Activated T-helper 1 cell treated with anti-CD3 and anti-CD28 coated beads, Interleukin-12 subunit alpha, Interleukin-12 subunit beta, Interleukin-2, Interleukin-4 antibody, amounts not matched to agents 30 ng/mL and 10 ng/mL and 1 ng/mL, durations not matched to agents 14 hours and 24 hours and 36 hours (primary cell): ENCODE measurements at places on chromosomes 3 and 15. TPM values are rescaled to one million over a fixed set of nuclear protein-coding genes. Genes with fewer than 3 reads are reported as not detected.
A peak's percentile ranks its signal among the peaks of the same experiment; 100 is the strongest.

- H3K36me3 ChIP-seq, result peaks cover 1% of the 10 kb centered on the region
- no peak overlapping the region for H3K4me3 ChIP-seq
- DNase-seq, result no peak
- peaks cover 2% of the 10 kb centered on the region for H3K27me3 ChIP-seq
- peaks cover 50% of the 10 kb centered on the region for H3K4me1 ChIP-seq
- H3K27ac ChIP-seq, result no peak overlapping the region
Measured at GRCh38 chr3:114319453-114319852, 25.6 kb downstream of the TIGIT start.

DNA sequence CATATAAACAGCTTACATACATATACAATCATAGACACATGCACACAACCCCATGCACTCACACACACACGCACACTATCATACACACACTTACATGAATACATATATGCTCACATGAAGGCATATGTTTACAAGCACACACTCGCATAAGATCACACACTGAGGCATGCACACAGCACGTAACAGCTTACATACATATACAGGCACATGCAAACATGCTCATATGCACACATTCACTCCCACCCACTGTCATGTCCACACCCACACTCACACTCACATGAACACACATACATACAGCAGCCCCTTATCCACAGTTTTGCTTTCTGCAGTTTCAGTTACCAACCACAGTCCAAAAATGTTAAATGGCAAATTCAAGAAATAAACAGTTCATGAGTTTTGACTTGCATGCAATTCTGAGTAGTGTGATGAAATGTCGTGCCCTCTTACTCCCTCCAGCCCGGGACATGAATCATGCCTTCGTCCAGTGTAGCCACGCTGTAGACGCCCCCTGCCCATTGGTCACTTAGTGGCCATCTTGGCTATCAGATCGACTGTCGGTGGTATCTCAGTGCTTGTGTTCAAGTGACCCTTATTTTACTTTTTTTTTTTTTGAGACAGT is 27.8 kb downstream of the MEGF11 start:
- no peak overlapping the region for H3K27ac ChIP-seq
- peaks cover 2% of the 10 kb centered on the region for H3K27me3 ChIP-seq
- H3K4me1 ChIP-seq, result no peaks in the 10 kb centered on the region
- H3K36me3 ChIP-seq, result no peaks in the 10 kb centered on the region
- no peak for DNase-seq

- H3K36me3 ChIP-seq, result peaks cover 34% of the 10 kb centered on the region
- H3K27ac ChIP-seq, result peak overlapping the region; percentile 6
- H3K27me3 ChIP-seq, result no peaks in the 10 kb centered on the region
Measured at GRCh38 chr3:48938156-48938555, 19.5 kb downstream of the ARIH2 start.

- H3K27me3 ChIP-seq, result peaks cover 7% of the 10 kb centered on the region
- no peak overlapping the region for H3K4me3 ChIP-seq
- no peak overlapping the region for H3K27ac ChIP-seq
- peaks cover 9% of the 10 kb centered on the region for H3K36me3 ChIP-seq
- no peak for DNase-seq
Measured at GRCh38 chr3:185280572-185281365, 26.9 kb upstream of the EHHADH start.

GRCh38 chr15:45185903-45186770 is 1.6 kb downstream of the SHF start:
- peaks cover 33% of the 10 kb centered on the region for H3K4me1 ChIP-seq
- no peak for DNase-seq
- peak overlapping the region; percentile 90 for H3K4me3 ChIP-seq
- H3K27ac ChIP-seq, result peak overlapping the region; percentile 76
- peaks cover 2% of the 10 kb centered on the region for H3K36me3 ChIP-seq

- H3K4me3 ChIP-seq, result no peak overlapping the region
- peaks cover 14% of the 10 kb centered on the region for H3K27me3 ChIP-seq
- H3K36me3 ChIP-seq, result no peaks in the 10 kb centered on the region
- H3K4me1 ChIP-seq, result no peaks in the 10 kb centered on the region
- DNase-seq, result no peak
- H3K27ac ChIP-seq, result no peak overlapping the region
Measured at GRCh38 chr15:39376371-39376909, 204.4 kb upstream of the THBS1 start.

DNA sequence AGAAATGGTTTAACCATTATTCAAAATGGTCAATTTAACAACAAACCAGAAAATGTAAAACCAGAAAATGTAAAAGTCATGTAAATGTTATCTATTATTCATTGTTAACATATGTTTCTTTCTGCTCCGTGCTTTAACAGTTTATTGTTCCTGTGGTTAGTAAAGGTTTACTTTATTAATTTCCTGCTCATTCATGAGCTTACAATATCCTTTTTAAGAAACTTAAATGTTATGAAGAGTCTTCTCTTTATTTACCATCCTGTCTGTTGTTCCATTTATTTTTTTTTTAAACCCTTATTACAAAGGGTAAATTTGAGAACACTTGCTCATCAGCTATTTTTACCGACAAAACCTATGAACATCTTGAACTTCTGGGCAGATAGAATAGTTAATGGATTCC is 148.1 kb downstream of the GHSR start:
- no peak for DNase-seq
- H3K4me1 ChIP-seq, result no peaks in the 10 kb centered on the region
- H3K36me3 ChIP-seq, result peaks cover 15% of the 10 kb centered on the region
- H3K27ac ChIP-seq, result no peak overlapping the region
- no peak overlapping the region for H3K4me3 ChIP-seq

GRCh38 chr3:111385971-111386495 is 156.0 kb upstream of the CD96 start:
- H3K4me3 ChIP-seq, result no peak overlapping the region
- no peaks in the 10 kb centered on the region for H3K4me1 ChIP-seq
- no peak for DNase-seq
- H3K27ac ChIP-seq, result no peak overlapping the region
- no peaks in the 10 kb centered on the region for H3K36me3 ChIP-seq

GRCh38 chr3:52253314-52254304 is 8.1 kb downstream of the PPM1M start:
- H3K36me3 ChIP-seq, result peaks cover 63% of the 10 kb centered on the region
- H3K27me3 ChIP-seq, result no peaks in the 10 kb centered on the region
- H3K4me1 ChIP-seq, result peaks cover 81% of the 10 kb centered on the region
- peak overlapping the region; percentile 99 for H3K27ac ChIP-seq
- H3K4me3 ChIP-seq, result peak overlapping the region; percentile 86

- no peak for DNase-seq
- H3K4me1 ChIP-seq, result no peaks in the 10 kb centered on the region
- H3K27me3 ChIP-seq, result no peaks in the 10 kb centered on the region
- H3K4me3 ChIP-seq, result no peak overlapping the region
- H3K36me3 ChIP-seq, result no peaks in the 10 kb centered on the region
Measured at GRCh38 chr15:97706059-97706458, 254.4 kb upstream of the ARRDC4 start.

GRCh38 chr3:150286390-150287147 is 121.5 kb upstream of the TSC22D2 start:
- DNase-seq, result no peak
- H3K4me3 ChIP-seq, result no peak overlapping the region
- peaks cover 32% of the 10 kb centered on the region for H3K27me3 ChIP-seq
- no peak overlapping the region for H3K27ac ChIP-seq
- H3K36me3 ChIP-seq, result no peaks in the 10 kb centered on the region
- H3K4me1 ChIP-seq, result no peaks in the 10 kb centered on the region

GRCh38 chr15:41790756-41791546 is 16.7 kb downstream of the MAPKBP1 start:
- H3K27me3 ChIP-seq, result no peaks in the 10 kb centered on the region
- peak overlapping the region; percentile 63 for H3K4me3 ChIP-seq
- peaks cover 51% of the 10 kb centered on the region for H3K4me1 ChIP-seq
- DNase-seq, result no peak
- H3K27ac ChIP-seq, result peak overlapping the region; percentile 88
- H3K36me3 ChIP-seq, result no peaks in the 10 kb centered on the region

GRCh38 chr15:39684233-39684632 is 98.4 kb downstream of the FSIP1 start:
- peaks cover 14% of the 10 kb centered on the region for H3K27me3 ChIP-seq
- no peak overlapping the region for H3K27ac ChIP-seq
- no peak overlapping the region for H3K4me3 ChIP-seq
- peaks cover 13% of the 10 kb centered on the region for H3K4me1 ChIP-seq

DNA sequence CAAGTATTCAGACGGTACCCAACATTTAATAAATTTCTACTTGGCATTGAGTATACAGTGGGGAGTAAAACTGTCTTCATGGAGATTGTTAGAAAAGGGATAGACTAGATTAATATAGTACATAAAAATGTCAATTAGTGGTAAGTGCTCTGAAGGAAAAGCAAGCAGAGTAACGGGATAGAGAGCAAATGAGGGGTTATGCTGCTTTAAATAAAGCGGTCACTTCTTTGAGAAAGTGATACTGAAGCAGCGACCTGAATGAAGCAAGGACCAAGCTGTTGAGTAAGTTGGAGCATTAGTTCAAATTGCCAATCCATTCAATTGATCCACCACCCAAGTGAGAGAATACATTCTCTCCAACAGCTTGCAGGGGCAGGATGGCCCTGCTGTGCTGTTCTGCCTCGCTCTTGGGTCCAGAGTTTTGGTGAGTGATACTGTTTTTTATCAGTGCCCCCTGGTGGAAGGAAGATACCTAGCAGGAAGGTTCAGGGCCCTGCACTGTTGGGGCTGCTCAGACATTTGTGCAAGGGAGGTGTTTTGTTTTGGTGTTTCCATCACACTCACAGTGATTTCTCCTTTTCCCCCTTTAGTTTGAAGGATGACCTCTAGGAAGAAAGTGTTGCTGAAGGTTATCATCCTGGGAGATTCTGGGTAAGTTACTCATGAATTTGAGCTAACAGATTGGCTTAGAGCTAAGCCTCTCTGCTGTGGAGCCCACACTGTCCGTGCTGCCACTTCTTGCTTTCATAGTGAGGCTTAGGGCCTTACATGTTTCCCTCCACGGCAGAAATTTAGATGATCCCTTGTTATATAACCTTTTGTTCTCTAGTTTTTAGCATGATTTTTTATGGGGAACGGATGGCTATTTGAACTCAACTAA is 69.0 kb downstream of the RAB7A start:
- H3K4me1 ChIP-seq, result peaks cover 79% of the 10 kb centered on the region
- H3K27ac ChIP-seq, result peak overlapping the region; percentile 92
- DNase-seq, result peak; percentile 62
- H3K4me3 ChIP-seq, result peak overlapping the region; percentile 49
- H3K36me3 ChIP-seq, result peaks cover 38% of the 10 kb centered on the region

GRCh38 chr15:60417112-60417511 is 19.3 kb upstream of the ANXA2 start:
- DNase-seq, result no peak
- no peaks in the 10 kb centered on the region for H3K27me3 ChIP-seq
- no peak overlapping the region for H3K4me3 ChIP-seq
- no peak overlapping the region for H3K27ac ChIP-seq

GRCh38 chr15:73716417-73716816 is 32.2 kb downstream of the CD276 start:
- no peaks in the 10 kb centered on the region for H3K36me3 ChIP-seq
- no peaks in the 10 kb centered on the region for H3K4me1 ChIP-seq
- DNase-seq, result no peak
- no peak overlapping the region for H3K4me3 ChIP-seq
- H3K27me3 ChIP-seq, result peaks cover 15% of the 10 kb centered on the region

DNA sequence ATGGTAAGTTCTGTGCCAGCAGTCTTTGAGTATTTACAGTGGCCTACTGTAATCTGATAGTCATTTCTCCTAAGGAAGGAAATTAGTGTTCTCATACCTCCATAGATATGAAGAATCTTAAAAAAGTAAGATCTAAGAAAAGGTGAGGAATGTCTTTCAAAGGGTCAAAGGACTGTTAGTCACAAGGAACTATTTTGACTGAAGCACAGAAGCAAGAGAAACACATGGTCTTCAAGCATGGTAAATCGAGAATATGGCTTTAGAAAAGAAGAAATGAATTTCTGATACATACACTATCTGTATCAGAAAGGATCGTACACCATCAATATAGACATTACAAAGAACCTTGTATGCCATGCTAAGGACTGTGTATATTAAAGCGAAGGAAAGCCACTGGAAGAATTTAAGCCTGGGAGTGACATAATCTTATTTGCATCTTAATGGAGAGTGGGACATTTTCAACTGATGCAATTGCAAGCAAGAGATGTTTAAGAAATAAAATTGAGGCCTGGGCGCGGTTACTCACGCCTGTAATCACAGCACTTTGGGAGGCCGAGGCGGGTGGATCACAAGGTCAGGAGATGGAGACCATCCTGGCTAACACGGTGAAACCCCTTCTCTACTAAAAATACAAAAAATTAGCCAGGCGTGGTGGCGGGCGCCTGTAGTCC is 5.5 kb upstream of the ACAP2 start:
- H3K27me3 ChIP-seq, result peaks cover 6% of the 10 kb centered on the region
- no peak overlapping the region for H3K27ac ChIP-seq
- peaks cover 18% of the 10 kb centered on the region for H3K4me1 ChIP-seq
- no peak for DNase-seq

- H3K36me3 ChIP-seq, result no peaks in the 10 kb centered on the region
- no peak overlapping the region for H3K4me3 ChIP-seq
- H3K27me3 ChIP-seq, result no peaks in the 10 kb centered on the region
- no peak overlapping the region for H3K27ac ChIP-seq
- no peak for DNase-seq
Measured at GRCh38 chr3:114974387-114974786, 172.7 kb downstream of the ZBTB20 start.

DNA sequence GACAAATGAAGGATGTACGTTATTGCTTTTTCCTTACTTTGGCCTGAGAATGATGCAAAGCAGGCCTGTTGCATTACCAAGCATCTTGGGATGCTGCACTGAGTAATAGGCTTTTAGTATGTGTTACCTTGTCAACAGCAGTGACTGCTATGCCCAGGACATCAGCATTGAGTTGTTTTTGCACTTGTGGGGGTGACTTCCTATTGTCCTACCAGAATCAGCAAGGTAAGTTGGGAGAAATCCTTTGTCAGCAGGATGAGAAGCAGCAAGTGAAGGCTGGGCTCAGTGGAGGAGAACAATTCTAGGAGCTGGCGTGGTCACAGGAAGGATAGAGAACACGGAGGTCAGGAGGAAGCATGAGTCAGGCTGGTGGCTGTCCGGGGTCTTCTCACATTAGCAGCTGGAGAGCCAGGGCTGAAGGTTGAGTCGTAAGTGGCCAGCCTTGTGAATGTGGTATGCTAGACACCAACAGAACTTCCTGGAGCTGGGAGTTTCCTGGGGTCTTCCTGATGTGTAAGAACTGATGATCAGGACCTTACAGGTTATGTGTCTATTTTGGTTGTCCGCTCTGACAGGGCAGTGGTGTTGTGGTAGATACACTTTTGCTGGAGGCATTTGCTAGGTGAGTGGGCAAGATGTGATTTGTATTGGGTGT is 142.7 kb downstream of the FNDC3B start:
- peaks cover 21% of the 10 kb centered on the region for H3K4me1 ChIP-seq
- no peak overlapping the region for H3K27ac ChIP-seq
- H3K27me3 ChIP-seq, result no peaks in the 10 kb centered on the region
- H3K36me3 ChIP-seq, result peaks cover 11% of the 10 kb centered on the region

Gene TMIE
- total RNA-seq, result 0.34 TPM in 1 of 2 replicates, not detected in the other

Gene AADACL2
- not detected in 2 replicates for total RNA-seq

Gene ARPP21
- not detected in 2 replicates for total RNA-seq

Gene STAB1
- 0.05 and 0.16 TPM in 2 replicates for total RNA-seq

Gene UROC1
- total RNA-seq, result not detected in 2 replicates

Gene LYZL4
- total RNA-seq, result not detected in 2 replicates

Gene ACOX2
- total RNA-seq, result not detected in 2 replicates

Gene REC114
- not detected in 2 replicates for total RNA-seq

Gene SOX14
- total RNA-seq, result not detected in 2 replicates
